ENCODE measurements at places on chromosomes 4 and X.

- DNase-seq: peak; percentile 95
Measured at GRCh38 chrX:39874202-39874816, 223.4 kb downstream of the BCOR start.

DNA sequence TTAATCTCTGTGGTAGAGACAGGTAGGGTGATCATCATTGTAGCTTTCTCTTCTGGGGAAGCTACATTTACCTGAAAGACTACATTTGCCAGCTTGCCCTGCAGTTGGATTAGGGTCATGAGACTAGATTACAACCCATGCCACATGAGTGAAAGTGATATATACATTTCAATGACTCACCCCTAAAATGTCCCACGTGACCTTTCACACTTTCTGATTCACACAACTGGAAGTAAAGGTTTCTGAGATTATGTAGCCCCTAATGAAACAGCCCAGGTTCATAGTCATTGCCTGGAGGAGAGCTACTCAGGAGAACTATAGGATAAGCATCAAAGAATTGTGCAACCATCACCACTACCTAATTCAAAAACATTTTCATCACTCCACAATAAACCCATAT, 17.8 kb downstream of the PDCL2 start:
- DNase-seq: no peak

GRCh38 chrX:698206-698605, 67.6 kb downstream of the SHOX start:
- DNase-seq: no peak

DNA sequence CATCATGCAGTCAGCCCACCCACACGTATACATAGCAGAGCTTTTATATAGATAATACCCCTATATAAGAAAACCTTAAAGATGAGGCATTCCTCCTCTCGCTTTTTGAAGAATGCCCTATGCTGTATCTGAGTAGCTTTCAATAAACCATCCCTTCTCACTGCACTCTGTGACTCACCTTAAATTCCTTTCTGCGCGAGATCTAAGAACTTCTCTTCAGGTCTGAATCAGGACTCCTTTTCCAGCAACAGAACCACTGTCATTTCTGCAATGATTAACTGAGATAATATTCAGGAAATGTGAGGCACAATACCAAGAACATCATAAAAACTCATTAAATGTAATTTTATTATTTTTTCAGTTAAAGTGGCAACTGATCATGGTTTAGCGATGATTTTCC, 76.4 kb upstream of the DCLK2 start:
- no peak for DNase-seq

DNA sequence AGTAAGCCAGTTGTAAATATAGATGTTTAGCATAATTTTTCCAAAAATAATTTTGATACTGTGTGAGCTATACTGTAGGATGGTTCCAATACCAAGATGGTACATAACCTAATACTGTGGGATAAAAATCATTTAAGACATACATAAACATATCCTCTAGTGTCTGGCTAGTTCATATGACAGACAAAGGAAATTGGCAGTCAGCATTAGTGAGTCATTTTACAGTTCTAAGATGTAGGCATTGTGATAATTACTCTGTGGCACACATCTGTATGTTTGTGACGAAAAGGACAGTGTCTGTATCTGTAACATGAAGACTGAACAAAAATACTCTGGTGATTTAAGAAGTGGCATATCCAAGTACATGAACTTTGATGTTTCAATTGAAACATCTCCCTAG, 49.6 kb downstream of the UGT2A2 start:
- no peak for DNase-seq

- DNase-seq: no peak
Measured at GRCh38 chr4:6926081-6926480, 16.5 kb downstream of the TBC1D14 start.

Measured in T-helper 2 cell (primary cell).